ENCODE measurements at places on chromosomes 2 and 18.

DNA sequence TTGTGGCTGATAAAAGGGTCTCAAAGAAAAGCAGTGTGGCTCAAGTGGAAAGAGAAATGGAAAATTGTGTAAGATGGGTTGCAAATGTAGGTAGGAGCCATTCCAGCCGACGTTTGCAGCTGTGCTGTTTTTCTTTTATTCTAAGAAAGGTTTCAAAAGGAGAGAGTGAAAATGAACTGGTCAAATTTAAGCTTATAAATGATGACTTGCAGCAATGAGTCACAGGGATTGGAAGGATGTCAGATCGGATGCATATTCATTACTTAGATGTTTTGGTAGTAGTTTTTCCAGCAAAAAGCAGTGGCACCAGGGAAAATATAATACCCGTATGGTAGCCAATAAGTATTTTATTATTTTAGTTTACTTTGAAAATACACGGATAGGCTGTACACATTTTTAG is 79.1 kb downstream of the LRRTM4 start:
- no peak for DNase-seq

GRCh38 chr2:163698857-163699256 is 37.0 kb downstream of the FIGN start:
- DNase-seq, result no peak

DNA sequence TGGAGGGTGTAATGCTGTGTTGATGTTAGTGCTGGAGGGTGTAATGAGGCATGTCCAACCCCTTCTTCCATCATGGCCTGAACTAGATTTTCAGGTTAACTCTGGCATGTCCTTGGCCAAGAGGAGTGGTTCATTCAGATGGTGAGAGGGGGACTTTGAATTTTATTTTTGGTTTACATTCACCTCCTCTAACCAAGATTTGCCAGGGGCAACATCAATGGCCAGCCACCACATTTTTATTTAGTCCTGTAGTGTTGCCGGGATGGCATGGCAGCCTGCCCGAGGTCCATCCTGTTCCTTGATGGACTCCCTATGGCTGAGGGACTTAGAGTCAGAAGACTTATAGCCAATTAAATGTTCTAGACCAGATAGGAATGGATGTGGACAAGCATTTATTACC is 484.6 kb upstream of the HS6ST1 start:
- DNase-seq, result no peak

DNA sequence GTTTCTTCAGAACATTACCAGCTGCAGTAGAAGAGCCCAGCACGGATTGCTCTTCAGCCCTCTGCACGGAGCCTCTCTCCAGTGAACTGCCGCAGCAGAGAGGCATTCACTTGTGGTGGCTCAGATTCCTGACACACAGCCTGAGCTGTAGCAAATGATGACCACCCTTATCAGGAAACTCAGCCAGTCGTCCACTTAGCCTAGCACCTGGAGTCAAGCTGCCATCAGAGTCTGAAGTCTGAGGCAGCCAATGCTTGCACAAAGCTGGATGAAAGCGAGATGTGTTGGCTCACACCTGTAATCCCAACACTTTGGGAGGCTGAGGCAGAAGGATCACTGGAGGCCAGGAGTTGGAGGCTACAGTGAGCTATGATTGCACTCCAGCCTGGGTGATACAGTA is 11.7 kb upstream of the SAG start:
- DNase-seq, result no peak

DNA sequence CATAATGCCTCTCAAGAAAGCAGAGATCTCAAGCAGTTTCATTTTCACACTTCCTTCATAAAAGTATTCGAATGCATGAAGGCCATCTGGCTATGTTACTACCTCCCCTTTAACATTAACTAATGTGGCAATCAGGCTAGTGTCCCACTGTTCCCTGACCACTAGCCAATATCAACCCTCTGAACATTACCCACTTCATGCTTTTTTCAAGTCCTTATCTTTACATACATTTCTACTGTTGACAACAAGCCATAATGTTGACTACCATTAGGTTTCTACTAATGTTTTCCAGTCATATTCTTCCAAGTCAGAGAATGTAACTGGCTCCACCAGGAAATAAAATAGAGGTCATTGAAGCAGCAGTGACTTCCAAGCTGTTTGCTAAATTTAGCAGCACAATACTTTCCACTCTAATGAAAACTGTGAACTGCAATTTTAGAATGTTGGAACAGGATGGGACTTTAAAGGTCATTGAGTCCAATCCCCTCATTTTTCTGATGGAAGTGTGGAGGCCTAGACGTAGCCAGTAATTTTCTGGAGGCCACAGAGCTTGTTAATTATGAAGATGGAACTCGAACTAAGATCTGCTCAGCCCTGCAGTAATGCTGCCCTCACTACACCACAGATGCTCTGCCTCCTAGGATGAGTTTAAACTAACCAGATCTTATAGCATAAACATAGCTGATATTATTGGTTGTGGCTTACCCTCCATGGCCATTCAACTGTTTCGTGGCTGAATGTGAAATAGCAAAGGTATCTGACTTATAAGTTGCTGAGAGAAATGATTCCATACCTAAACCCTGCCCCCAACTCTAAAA is 630 bp upstream of the PPP1R1C start:
- DNase-seq, result no peak

DNA sequence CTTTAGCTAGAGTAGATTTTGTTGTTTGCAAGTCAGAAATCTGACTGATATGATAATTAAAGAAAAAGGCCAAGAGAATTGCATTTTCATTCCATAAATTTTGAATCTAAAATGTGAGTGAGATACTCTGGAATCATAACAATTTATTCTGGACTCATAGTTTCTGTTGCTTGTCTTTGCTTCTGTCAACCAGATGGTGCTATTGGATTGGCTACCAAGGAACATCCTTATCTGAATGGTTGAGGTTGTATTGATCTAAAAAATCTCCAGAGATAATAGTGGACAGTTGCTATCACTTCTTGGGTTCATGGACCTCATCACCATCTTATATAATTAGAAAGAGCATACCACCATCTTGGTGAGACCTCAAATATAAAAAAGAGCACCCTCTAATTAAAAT is 34.0 kb upstream of the CPS1 start:
- DNase-seq, result no peak

DNA sequence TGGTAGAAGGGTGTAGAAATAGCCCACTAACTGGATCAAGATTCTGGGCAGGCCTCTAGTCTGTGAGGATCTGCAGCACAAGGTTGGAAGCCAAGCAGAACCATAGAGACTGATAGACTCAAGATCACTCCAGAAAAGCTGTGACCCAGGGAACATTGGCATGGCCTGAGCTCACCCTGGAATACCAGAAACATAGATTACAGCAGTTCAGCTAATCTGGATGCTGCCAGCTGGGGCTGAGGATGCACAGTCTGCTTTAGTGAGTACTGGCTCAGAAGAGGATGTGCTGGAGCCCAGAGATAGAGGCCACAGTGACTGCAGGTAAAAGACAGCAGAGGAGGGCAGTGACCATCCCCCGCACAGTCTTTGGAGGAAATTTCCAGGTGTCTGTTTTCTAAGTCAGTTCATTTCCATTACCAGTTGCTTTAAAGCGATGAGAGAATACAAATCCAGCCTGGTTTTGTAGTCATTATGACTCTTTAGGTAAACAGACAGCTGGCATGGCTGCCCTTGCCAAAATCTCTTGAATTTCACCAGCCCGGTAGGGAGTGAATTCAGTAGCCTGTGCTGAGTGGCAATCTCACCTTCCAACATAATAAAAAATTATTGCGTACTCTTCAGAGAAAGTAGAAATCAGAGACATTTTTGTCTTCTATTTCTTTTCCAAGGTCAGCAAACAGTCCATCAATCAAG is 119.2 kb downstream of the ANTXR1 start:
- DNase-seq, result no peak

GRCh38 chr2:182384860-182385259 is 42.0 kb downstream of the PDE1A start:
- no peak for DNase-seq

DNA sequence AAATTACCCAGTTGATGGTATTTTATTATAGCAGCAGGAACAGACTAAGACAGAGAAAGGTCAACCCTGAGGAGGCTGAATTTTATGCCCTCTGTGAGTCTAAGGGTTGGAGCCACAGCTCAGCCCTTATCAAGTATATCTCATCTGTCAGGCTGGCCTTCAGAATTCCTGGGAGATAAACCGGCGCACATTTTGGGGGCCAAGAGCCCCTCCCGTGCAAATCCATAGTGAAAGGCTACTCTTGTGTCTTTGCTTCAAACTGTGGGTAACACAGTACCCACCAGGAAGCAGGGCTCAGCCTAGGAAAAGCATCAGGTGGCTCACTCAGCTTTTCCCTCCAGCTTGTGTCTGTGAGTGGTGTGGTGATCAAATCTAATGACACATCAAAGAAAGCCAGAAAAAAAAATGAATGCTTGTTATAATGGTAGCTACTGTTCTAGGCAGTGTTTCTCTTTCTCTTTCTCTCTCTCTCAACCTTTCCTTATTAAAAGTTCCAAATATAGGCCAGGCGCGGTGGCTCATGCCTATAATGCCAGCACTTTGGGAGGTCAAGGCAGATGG is 25.0 kb upstream of the ASXL2 start:
- no peak for DNase-seq

GRCh38 chr2:47303341-47304148 is 99.4 kb upstream of the MSH2 start:
- DNase-seq, result no peak

DNA sequence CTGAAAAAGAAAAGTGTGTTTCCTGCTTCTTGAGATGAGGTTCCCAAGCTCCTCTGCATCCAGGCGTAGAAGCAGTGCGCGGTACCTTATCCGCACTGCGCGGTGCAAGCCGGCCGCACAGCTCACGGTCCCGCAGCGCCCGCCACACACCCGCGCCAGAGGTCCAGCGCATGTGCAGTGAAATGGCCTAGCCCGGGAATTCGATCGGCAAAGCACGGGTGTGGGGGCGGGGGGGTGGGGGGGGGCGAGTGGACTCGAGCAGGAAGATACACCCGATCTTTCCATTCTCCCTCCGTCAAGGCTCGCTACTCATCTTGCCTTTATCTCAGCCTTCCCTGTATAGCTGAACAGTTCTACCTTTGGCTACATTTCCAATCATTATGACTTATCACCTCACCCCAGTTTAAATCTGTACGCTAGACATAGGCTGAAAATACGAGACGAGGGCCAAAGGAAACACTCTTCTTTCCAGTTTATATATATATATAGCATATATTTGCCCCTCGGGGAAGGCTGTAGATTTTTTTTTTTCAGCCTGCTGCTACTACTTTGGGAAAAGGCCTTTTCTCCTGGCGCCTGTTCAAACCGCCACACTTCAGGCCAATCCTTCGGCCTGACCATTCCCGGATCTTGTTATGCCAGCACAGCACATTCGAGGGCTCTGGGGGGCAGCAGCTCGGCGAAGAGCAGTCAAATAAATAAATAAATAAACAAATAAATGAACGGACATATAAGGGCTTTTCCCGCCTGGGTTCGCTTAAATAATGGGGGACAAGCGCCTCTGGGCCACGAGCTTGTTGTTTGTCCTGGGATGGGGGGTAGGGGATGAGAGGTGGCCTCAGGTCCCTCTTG is 10.4 kb downstream of the HOXD8 start:
- DNase-seq, result no peak

DNA sequence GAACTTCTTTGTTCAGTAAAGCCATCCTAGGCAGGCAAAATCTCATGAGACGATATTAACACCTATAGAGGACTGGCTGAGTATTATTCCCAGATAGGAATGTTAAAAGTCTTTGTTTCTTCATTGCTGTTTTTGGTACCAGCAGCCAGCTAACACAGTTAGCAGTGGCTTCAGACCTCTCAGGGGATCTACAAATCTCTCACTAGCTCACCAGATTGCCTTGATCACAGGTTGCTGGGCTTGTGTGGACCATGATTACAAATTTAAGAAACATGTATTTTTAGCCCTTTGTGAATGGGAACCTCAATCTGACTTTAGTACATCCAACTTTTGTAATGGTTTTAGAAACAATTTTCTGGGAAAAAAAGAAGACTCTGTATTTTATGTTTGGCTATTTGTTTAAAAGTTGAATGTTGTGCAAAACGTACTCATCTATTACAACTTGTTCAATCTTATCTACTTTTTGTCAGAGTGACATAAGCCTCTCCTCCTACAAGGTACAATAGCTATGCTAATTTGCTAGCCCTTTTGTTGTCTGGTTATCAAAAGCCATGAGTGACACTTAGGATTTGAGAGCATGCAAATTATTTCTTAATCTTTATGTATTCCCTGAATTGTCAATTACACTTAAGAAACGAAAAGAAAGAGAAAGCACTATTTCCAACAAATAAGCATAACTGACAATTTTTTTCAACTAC is 693.1 kb downstream of the ERBB4 start:
- DNase-seq, result no peak

DNA sequence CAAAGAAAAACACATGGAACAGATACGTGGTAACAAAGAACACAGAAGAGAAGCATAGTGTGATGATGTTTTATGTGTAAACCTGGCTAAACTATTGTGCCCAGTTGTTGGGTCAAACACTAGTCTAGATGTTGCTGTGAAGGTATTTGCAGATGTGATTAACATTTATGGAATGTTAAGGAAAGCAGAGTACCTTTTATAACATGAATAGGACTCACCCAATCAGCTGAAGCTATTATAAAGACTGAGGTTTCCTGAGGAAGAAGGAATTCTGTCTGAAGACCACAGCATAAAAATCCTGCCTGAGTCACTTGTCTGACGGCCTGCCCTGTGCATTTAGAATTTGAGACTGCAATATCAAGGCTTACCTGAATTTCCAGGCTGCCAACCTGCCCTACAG is 253.1 kb downstream of the DYM start:
- DNase-seq, result no peak

GRCh38 chr18:22451796-22452195 is 34.1 kb upstream of the CTAGE1 start:
- no peak for DNase-seq

DNA sequence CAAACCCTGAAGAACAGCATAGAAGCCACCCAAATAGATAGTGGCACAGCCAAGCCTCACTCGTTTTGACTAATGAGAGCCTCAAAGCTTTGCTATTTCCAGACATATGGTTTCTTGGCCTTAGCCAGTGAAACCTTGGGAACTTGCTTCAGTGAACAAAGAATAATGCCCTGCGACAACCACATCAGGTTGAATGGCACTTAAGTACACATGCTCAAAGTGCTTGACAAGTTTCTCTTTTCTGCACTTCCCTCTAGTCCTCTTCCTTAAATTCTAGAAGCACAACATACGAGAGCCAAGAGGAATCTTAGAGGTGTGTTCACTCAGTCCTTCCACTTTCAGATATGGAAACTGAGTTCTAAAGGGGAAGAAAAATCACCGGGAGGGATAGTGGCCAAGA is 258.3 kb downstream of the HAUS1 start:
- DNase-seq, result no peak

GRCh38 chr2:26616706-26617587 is 24.2 kb downstream of the CIB4 start:
- no peak for DNase-seq

GRCh38 chr2:42792583-42793333 is at the start of gene HAAO:
HAAO (minus strand) TSS chr2:42792583; CDS start chr2:42792536, 47 bp downstream.
- DNase-seq, result no peak

- DNase-seq, result no peak
Observed at GRCh38 chr2:66066032-66066431, 368.9 kb upstream of the MEIS1 start.

- no peak for DNase-seq
Observed at GRCh38 chr2:206271065-206271464, 3.4 kb upstream of the ZDBF2 start.
